Heart right ventricle (tissue), 16 donors: ENCODE measurements at places on chromosomes 3 and 15. TPM values are rescaled to one million over a fixed set of nuclear protein-coding genes. Genes with fewer than 3 reads are reported as not detected.

Gene ANKUB1
- total RNA-seq, result not detected

Gene LRRC31
- not detected for total RNA-seq

Gene MCTP2
- total RNA-seq, result 0.38 TPM

GRCh38 chr3:109275702-109276293 lies 40.5 kb downstream of the DPPA2 start:
- peak; percentile 11 for DNase-seq

GRCh38 chr3:139427283-139428060 lies 38.0 kb upstream of the COPB2 start:
- DNase-seq, result no peak

- DNase-seq, result peak; percentile 73
Observed at GRCh38 chr3:64908251-64908685, 220.5 kb upstream of the ADAMTS9 start.

- DNase-seq, result peak; percentile 58
Observed at GRCh38 chr15:22930782-22931484, 49.2 kb downstream of the CYFIP1 start.

GRCh38 chr3:20870106-20870899 lies 684.3 kb upstream of the SGO1 start:
- no peak for DNase-seq

DNA sequence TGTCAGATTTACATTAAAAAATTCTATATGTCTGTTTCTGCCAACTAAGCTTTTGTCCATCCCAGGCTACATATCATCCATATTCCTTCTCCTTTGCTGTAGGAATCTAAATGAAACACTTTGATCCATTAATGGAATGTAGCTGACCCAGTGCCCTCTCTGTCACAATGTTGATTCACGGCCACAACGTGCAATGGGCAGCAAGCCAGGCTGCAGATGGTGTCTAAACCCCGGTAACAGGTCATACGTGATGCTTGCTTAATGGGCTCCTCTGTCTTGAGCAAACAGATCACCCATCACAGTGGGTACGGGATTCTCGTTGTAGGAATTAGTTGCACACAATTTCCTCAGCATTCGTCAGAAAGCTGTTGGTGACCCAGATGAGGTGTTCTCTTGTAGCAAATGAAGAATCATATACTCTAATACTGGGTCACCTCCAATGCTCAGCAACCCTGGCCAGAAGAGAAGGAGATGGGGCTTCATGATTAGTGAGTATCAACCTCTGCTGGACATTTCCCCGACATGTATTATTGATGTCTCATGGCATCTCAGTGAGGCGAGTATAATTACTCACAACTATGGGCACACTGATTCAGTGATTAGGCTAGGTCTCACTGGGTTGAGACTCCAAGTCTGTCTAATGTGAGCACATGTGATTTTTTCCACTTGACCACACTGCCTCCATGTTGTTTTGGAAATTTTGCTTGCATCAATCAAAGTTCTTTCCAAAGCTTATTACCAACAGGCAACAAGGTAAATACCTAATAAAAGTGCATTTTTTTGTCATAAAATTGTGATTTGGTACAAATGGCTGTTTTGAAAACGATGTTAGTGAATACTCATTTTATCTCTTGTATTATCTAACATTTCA lies 12.9 kb upstream of the DCBLD2 start:
- DNase-seq, result no peak
